DND-41 (cell line): ENCODE measurements at places on chromosomes 11 and 22.

- DNase-seq, result no peak
- peaks cover 5% of the 10 kb centered on the region for H3K4me1 ChIP-seq
- no peak overlapping the region for H3K27ac ChIP-seq
- H3K27me3 ChIP-seq, result no peaks in the 10 kb centered on the region
These were observed 60.6 kb upstream of the RASD2 start for GRCh38 chr22:35479985-35480550.

DNA sequence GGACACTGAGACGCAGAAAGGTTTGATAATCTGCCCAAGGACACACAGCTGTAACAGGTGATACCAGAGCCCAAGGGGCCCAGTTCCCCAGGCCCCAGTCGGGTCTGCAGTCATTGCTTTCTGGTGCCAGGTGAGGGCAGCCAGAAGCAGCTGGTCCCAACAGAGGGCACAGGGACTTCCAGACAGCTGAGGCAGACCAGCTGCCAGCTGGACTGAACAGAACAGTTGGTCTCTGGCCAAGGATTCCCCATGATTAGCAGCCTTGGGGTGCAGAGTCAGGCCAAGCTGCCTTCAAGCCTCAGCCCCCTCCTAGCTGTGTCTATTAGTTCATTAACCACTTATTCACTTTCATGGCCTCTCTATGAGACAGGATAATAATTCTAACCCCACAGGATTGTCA lies 105.6 kb downstream of the RRAS2 start:
- peaks cover 8% of the 10 kb centered on the region for H3K4me1 ChIP-seq
- H3K36me3 ChIP-seq, result no peaks in the 10 kb centered on the region
- no peak overlapping the region for H3K4me3 ChIP-seq
- H3K27ac ChIP-seq, result no peak overlapping the region

GRCh38 chr11:13258855-13259254 lies 18.7 kb upstream of the BMAL1 start:
- peaks cover 15% of the 10 kb centered on the region for H3K4me1 ChIP-seq
- peaks cover 36% of the 10 kb centered on the region for H3K27me3 ChIP-seq
- H3K27ac ChIP-seq, result no peak overlapping the region
- DNase-seq, result no peak
- no peak overlapping the region for H3K4me3 ChIP-seq

DNA sequence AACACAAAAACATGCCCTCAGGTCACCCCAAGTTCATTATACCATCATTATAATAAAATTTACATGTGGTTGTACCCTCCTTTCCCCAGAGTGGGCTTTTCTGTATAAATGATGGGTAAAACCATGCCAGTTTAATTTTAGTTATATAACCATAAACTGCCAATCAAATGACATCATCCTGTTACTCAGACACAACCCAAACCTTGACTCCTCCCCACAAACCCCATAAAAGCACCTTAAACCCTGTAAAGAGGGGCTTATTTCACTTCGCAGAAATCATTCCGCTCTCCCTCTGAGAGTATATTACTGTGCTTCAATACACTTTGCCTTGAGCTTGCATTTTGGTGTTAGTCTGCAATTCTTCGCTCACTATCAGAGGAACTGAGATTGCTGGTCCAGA lies 5.5 kb upstream of the APOL3 start:
- DNase-seq, result no peak
- no peak overlapping the region for H3K27ac ChIP-seq
- peaks cover 47% of the 10 kb centered on the region for H3K4me1 ChIP-seq
- no peaks in the 10 kb centered on the region for H3K36me3 ChIP-seq
- H3K4me3 ChIP-seq, result no peak overlapping the region

- DNase-seq, result peak; percentile 65
- H3K4me3 ChIP-seq, result peak overlapping the region; percentile 67
- peaks cover 33% of the 10 kb centered on the region for H3K4me1 ChIP-seq
- H3K27ac ChIP-seq, result peak overlapping the region; percentile 87
- peaks cover 24% of the 10 kb centered on the region for H3K36me3 ChIP-seq
These were observed 500 bp upstream of the ADSL start for GRCh38 chr22:40345815-40346184.

DNA sequence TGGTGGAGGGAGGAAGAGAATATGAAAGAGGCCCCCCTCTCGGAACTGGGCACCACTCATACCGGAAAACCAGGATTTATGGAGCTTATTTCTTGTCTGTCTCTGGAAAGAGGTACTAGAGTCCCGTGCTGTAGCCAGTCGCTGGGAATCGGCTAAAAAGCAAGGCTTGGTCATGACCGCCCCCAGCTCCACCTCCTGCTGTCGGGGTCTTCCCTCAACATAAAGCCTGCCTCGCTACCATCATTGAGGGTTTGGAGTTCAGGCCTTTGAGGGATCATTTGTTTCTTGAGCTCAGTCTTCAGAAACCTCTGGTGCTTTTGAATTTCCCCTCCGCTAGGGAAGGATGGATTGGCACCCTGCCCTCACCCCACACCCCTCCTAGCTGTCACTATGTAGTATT lies 97.1 kb downstream of the TSPAN18 start:
- H3K4me3 ChIP-seq, result no peak overlapping the region
- peaks cover 3% of the 10 kb centered on the region for H3K27me3 ChIP-seq
- no peaks in the 10 kb centered on the region for H3K36me3 ChIP-seq
- no peaks in the 10 kb centered on the region for H3K4me1 ChIP-seq

- no peaks in the 10 kb centered on the region for H3K36me3 ChIP-seq
- no peak overlapping the region for H3K27ac ChIP-seq
- no peak for DNase-seq
- H3K27me3 ChIP-seq, result no peaks in the 10 kb centered on the region
- peaks cover 23% of the 10 kb centered on the region for H3K4me1 ChIP-seq
These were observed 18.5 kb upstream of the SPTBN2 start for GRCh38 chr11:66747480-66747879.

DNA sequence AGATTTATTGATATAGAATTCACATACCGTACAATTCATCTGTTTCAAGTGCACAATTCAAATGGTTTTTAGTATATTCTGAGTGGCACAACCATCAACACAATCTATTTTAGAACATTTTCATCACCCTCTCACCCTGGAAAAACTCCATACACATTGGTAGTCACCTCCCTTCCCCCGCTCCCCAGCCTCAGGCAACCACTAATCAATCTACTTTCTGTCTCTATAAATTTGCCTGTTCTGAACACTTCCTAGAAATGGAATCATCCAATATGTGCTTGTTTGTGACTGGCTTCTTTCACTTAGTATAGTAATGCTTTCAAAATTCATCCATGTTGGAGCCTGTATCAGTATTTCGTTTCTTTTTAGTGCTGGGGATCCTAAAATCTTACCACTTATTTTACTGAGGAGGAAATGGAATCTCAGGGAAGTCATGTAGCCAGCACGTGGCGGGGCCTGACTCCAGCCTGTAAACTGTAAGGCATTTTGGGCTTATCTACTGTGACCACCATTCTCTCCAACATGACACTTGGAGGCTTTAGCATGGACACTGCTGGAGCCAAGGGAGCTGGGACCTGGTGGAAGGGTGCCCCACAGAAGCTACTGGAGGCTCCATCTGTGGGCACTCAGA lies 905 bp upstream of the UCP3 start:
- no peak overlapping the region for H3K27ac ChIP-seq
- H3K4me3 ChIP-seq, result no peak overlapping the region
- peaks cover 28% of the 10 kb centered on the region for H3K36me3 ChIP-seq

DNA sequence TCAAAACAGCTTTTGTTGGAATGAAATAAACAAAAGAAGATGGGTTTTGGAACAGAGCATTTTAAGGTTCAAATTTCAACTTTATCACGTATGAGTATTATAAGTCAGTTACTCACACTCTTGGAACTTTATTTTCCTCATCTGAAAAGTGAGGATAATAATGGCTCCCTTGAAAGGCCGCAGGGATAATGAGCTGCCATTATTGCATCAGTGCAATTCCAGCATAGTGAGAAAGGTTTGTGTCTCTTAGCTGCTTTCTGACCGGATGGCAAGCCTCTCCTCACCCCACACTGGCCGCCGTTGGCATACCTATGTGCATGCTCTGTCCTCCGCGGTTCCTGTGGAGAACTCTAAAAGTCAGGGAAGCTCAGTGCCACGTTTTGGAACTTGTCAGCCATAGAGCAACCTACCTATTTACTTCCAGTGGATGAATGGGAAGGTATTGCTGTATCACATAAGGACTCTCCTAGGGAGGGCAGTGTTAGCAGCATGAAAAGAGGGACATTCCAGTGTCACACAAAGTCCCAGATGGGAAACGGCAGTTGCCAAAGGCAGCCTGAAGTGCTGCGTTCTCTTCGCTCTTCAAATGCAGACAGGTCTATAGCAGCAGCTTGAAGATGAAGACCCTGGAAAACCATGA lies 368.9 kb downstream of the NTM start:
- H3K27me3 ChIP-seq, result peaks cover 29% of the 10 kb centered on the region
- DNase-seq, result no peak
- H3K4me1 ChIP-seq, result no peaks in the 10 kb centered on the region
- no peak overlapping the region for H3K27ac ChIP-seq

DNA sequence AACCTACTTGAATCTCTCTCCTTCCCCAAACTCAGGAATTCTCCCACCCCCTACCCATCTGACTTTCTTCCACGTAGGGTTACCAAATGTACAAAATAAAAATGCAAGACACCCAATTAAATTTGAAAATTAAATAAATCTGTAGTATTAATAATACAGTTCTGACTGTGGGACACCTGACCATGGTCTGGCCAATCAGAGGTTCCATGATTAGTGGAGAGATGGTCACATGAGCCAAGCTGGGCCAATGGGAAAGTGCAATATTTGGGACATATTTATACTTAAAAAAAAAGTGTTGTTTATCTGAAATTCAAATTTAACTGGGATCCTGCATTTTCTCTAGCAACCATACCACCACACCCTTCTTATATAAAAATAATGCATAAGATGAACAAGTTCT lies 29.8 kb upstream of the ASPHD2 start:
- H3K4me1 ChIP-seq, result no peaks in the 10 kb centered on the region
- no peak overlapping the region for H3K27ac ChIP-seq
- no peak for DNase-seq

DNA sequence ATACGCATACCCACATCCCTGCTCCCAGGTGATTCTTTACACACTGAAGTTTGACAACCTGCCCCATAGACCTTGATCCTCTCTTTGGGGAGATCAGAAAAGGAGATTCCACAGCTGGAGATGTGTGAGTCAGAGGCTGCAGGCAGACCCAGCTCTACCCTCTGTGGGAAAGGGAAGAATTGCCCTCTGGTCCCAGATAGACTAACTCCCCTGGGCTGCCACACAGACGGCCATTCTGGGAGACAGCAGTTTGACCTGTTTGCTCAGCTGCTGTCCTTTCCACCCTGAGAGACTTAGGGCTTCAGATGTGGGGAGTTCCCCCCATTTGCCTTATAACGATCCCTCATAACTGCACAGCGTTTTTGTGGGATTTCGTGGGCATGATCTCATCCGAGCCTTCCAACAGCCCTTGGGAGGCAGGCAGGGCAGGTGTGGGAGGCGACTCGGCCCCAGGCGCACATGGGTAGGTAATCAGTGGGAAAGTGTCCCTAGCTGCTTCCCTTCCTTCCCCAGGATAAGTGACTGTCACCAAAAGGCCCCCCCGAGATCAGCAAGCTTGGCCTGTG lies 14.1 kb downstream of the FAM83F start:
- no peak for DNase-seq
- H3K36me3 ChIP-seq, result no peaks in the 10 kb centered on the region
- no peaks in the 10 kb centered on the region for H3K4me1 ChIP-seq
- no peak overlapping the region for H3K27ac ChIP-seq
- no peak overlapping the region for H3K4me3 ChIP-seq

GRCh38 chr11:36306888-36307287 lies 10.8 kb downstream of the PRR5L start:
- H3K4me3 ChIP-seq, result no peak overlapping the region
- H3K27ac ChIP-seq, result no peak overlapping the region
- H3K4me1 ChIP-seq, result no peaks in the 10 kb centered on the region

DNA sequence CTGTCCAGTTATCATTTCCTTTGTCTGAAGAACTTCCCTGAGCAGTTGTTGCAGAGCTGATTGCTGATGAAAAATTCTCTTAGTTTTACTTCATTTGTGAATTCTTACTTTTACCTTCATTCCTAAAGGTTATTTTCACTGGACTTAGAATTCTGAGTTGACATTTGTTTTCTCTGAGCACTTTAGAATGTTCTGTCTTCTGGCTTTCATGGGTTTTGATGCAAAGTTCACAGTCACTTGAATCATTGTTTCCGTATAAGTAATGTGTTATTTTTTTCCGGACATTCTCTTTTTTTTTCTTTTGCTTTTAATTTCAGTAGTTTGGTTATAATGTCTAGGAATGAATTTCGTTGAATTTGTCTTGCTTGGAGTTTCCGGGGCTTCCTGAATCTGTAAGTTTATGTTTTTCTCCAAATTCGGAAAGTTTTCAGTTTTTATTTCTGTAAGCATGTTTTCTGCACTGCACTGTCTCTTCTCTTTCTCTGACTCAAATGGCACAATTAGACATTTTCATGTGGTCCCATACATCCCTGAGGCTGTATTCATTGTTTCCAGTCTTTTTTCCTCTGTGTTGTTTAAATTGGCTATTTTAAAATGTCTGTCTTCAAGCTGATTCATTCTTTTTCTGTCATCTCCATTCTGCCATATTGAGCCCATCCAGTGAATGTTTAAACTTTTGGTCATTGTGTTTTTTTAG lies 68.5 kb upstream of the NARS2 start:
- no peaks in the 10 kb centered on the region; the same call in 1 of the 2 replicates for H3K4me1 ChIP-seq
- H3K4me3 ChIP-seq, result no peak overlapping the region
- no peak overlapping the region for H3K27ac ChIP-seq
- no peak for DNase-seq
- no peaks in the 10 kb centered on the region for H3K27me3 ChIP-seq
- H3K36me3 ChIP-seq, result no peaks in the 10 kb centered on the region

- no peak overlapping the region for H3K27ac ChIP-seq
- H3K4me1 ChIP-seq, result no peaks in the 10 kb centered on the region
- no peaks in the 10 kb centered on the region for H3K36me3 ChIP-seq
- no peak for DNase-seq
These were observed 11.4 kb downstream of the SLC16A8 start for GRCh38 chr22:38072322-38073149.

DNA sequence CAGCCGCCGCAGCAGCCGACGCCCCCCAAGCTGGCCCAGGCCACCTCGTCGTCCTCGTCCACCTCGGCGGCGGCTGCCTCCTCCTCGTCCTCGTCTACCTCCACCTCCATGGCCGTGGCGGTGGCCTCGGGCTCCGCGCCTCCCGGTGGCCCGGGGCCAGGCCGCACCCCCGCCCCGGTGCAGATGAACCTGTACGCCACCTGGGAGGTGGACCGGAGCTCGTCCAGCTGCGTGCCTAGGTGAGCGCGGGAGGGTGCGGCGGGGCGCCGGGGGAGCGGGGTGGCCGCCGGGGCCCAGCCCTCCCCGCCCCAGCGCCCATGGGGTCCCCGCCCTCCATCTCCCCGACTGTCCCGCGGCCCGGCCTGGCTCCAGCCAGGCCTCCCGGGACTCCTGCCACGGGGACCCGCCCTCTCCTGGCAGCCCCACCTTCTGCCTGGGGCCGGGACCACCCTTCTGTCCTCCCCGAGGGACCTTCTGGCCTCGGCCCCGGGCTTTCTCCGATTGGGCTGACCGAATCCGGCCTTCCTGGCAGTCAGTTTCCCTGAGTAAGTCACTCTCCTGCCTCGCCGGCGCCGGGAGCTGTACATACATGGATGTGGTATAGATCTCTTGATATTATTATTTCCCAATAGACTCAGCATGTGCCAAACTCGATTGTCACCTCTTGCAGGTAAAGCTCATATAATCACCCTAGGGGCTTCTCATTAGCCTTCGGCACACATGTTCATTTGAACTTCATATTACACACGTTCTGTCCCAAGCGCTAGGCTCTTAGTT lies 720 bp downstream of the PACS1 start:
- peak overlapping the region; percentile 90 for H3K4me3 ChIP-seq
- no peaks in the 10 kb centered on the region for H3K27me3 ChIP-seq
- peak overlapping the region; percentile 45; the same call in 1 of the 2 replicates for H3K27ac ChIP-seq
- DNase-seq, result no peak
- peaks cover 52% of the 10 kb centered on the region for H3K36me3 ChIP-seq
